ENCODE measurements at places on chromosomes 12 and 14. TPM values are rescaled to one million over a fixed set of nuclear protein-coding genes. Genes with fewer than 3 reads are reported as not detected.
A peak's percentile ranks its signal among the peaks of the same experiment; 100 is the strongest.

PPP1R36 gene
- 6.2 TPM for total RNA-seq

IL22 gene
- not detected for total RNA-seq

KCNC2 gene
- total RNA-seq: not detected

PIWIL1 gene
- total RNA-seq: not detected

DDX47 gene
- total RNA-seq: 108 TPM

SLC6A15 gene
- total RNA-seq: not detected

DIO2 gene
- total RNA-seq: 1.2 TPM

HOXC12 gene
- not detected for total RNA-seq

- H3K27ac ChIP-seq: no peak overlapping the region
- no peak overlapping the region for H3K4me3 ChIP-seq
- DNase-seq: no peak
Measured at GRCh38 chr14:65206448-65207096, 104.3 kb upstream of the MAX start.

DNA sequence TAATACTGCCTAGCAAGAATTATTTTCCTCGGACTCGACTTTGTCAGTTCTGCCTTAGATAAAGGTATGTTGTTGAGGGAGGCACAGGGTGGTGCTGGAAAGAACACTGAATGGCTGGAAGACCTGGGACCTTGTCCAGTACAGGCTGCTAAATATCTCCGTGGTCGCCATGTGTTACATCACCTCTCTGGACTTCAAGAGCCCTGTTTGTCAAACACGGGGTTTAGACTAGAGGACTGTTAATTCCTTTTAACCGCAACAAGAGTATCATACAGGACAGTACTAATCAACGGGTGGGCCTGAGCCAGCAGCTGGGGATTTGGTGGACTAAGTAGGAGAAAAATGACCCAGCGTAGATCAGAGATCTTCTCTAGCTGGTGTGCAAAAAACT, 476.3 kb downstream of the LRIG3 start:
- peak; percentile 30 for DNase-seq
- H3K27me3 ChIP-seq: no peaks in the 10 kb centered on the region
- H3K4me1 ChIP-seq: no peaks in the 10 kb centered on the region
- no peak overlapping the region for H3K4me3 ChIP-seq
- no peaks in the 10 kb centered on the region for H3K36me3 ChIP-seq

DNA sequence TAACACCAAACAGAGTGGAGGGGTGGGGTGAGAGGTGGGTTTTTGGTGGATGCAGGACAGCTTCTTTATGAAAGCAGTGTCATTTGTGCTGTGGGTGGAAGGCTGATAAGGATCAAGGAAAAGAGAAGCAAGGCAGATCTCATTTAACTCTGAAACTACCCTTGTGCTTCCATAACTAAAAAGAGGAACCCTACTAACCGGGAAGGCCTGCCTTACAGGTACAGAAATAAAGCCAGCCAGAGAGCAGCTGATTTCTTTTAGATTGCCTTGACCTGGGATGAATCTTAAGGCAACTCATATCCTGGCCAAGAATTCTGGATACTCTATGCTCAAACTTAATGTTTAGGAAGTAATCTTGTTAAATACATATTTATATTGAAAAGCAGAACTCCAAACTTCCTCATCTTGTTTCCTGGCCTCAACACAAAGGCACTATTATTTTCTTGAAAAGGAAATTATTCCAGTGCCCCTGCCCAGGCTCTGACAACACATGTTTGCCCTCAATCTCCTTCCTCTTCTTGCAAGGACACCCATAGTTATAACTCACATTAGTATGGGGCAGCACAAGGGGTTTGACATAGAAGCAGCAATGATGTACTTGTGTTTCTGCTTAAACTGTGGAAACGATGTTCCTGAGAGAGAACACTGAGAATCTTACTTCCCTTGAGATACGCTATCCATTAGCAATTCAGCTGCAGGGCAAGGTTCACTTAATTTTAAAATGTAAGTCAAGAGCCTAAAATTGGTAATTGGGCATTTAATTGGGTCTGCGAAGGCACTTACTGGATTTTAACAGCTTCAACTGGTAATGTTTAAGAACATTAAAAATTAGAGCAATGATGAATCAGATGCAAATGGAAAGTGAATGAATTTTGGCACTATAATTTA, 173.7 kb downstream of the STXBP6 start:
- no peaks in the 10 kb centered on the region for H3K36me3 ChIP-seq
- peak overlapping the region; percentile 25 for H3K27ac ChIP-seq
- H3K4me1 ChIP-seq: peaks cover 6% of the 10 kb centered on the region
- no peaks in the 10 kb centered on the region for H3K27me3 ChIP-seq
- peak; percentile 32 for DNase-seq

- no peak overlapping the region for H3K4me3 ChIP-seq
- H3K27ac ChIP-seq: no peak overlapping the region
- H3K4me1 ChIP-seq: no peaks in the 10 kb centered on the region
- H3K27me3 ChIP-seq: no peaks in the 10 kb centered on the region
Measured at GRCh38 chr12:22042976-22043669, 2.9 kb upstream of the CMAS start.

GRCh38 chr12:79658221-79658620, 32.5 kb downstream of the PAWR start:
- peak; percentile 17 for DNase-seq
- H3K4me3 ChIP-seq: no peak overlapping the region

GRCh38 chr14:75456069-75456996, 28.5 kb downstream of the JDP2 start:
- H3K4me3 ChIP-seq: no peak overlapping the region
- H3K4me1 ChIP-seq: peaks cover 91% of the 10 kb centered on the region
- H3K27me3 ChIP-seq: no peaks in the 10 kb centered on the region
- peak overlapping the region; percentile 41 for H3K27ac ChIP-seq
- DNase-seq: no peak
- no peaks in the 10 kb centered on the region for H3K36me3 ChIP-seq

- H3K36me3 ChIP-seq: no peaks in the 10 kb centered on the region
- no peak overlapping the region for H3K27ac ChIP-seq
- H3K4me3 ChIP-seq: no peak overlapping the region
- DNase-seq: no peak
Measured at GRCh38 chr12:123546281-123546680, 12.8 kb upstream of the RILPL1 start.

DNA sequence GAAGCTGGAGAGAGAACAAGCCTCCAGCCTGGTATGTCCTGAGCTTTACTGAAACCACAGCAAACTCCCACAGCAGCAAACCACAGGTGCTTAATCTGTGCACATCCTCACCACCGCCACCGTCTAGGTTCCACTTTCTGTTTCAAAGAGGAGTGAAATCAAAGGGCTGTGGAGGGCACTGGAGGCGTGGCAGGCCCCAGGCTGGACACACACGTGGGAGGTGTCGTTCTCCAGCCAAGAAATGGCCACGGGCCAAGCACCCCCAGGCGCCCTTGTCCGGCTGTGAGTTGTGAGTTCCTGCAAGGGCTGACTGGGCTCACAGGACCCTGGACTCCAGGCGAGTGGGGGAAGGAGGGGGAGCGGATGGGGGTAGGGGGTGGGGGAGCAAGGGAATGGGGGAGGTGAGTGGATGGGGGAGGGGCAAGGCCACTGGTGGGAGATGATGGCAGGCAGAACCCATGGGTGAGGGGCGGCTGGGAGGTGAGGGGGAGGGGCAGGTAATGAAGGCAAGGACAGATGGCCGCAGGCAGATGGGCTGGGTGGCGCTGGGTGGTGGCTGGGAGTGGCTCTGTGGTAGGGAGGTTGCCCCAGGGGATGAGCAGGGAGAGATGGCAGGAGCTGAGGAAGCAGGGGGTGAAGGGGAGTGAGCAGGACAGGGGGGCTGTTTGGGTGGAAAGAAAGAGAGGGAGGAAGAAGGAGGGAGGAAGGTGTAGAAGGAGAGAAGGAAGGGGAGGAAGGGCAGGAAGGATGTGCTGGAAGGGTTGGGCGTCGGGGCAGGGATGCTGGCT, 86.7 kb downstream of the NCOR2 start:
- H3K36me3 ChIP-seq: peaks cover 81% of the 10 kb centered on the region
- H3K27me3 ChIP-seq: no peaks in the 10 kb centered on the region
- peak overlapping the region; percentile 60 for H3K27ac ChIP-seq
- H3K4me1 ChIP-seq: peaks cover 18% of the 10 kb centered on the region
- no peak overlapping the region for H3K4me3 ChIP-seq

DNA sequence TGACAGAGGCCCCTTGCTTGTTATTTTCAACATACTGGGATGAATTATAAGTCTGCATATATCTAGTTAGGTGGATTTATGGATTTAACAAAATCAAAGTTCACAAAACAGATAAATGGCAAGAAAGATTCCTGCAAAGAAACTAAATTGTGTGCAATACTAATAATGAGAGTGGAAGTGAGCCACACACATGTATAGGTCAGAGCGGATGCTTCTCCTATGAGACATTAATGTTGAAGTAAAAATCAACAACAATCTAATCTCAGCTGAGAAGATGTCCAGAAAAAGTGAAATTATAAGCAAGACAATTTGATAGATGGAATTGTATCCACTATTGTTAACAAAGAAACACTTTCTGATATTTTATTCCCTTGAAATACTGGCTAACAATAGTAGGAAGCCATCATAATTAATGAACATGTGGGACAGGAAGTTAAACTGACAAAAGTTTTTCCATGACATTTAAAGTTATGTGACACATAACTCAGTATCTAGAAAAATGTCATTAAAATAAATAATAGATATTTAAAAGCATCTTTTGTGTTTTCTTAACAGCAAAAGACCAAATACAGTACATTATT, 39.7 kb downstream of the RAD51B start:
- H3K27me3 ChIP-seq: no peaks in the 10 kb centered on the region
- no peak for DNase-seq

DNA sequence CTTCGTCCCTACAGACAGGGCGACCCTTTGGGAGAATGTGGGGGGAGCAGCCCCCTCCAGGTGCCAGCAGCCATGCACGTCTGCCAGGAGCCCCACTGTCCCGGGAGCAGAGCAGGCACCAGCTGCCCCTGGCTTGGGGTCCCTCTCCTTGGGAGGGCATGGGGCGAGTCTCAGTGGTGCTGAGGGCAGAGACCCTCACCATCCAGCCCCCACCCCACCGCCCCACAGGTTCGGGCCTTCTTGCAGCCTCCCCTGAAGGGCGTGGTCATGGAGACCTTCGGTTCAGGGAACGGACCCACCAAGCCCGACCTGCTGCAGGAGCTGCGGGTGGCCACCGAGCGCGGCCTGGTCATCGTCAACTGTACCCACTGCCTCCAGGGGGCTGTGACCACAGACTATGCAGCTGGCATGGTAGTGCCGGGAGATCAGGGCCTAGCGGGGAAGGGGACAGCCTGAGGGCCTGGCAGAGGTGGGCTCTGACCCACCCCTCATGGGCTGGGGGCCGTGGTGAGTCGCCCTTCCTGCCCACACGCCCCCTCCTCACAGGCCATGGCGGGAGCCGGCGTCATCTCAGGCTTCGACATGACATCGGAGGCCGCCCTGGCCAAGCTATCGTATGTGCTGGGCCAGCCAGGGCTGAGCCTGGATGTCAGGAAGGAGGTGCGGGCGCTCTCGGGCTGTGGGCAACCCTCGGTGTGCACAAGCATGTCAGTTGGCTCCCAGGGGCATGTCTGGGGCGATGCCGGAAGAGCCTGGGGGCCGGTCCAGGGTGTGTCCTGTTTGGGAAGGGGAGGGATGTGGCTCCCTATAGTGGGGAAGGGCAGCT, 18.8 kb downstream of the ASPG start:
- DNase-seq: no peak
- peaks cover 21% of the 10 kb centered on the region for H3K27me3 ChIP-seq
- no peaks in the 10 kb centered on the region for H3K4me1 ChIP-seq
- no peaks in the 10 kb centered on the region for H3K36me3 ChIP-seq

DNA sequence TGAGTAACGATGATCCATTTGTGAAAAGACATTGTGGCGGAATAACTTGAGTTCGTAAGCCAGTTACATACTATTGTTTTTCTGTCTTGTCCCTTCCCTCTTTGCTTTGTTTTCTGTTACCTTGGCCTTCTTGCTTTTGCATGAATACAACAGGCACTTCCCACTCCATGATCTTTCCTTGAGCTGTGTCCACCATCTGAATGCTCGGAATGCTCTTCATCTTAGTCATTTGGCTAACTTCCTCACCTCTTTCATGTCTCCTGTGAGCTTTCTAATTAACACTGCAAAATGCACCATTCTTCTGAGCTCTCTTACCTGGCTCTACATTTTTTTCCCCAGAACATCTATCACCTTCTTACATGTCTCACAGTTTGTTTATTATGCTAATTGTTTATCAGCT, 10.0 kb downstream of the KNTC1 start:
- no peak overlapping the region for H3K4me3 ChIP-seq
- no peak for DNase-seq
- H3K27ac ChIP-seq: no peak overlapping the region
- H3K27me3 ChIP-seq: no peaks in the 10 kb centered on the region
- no peaks in the 10 kb centered on the region for H3K4me1 ChIP-seq

DNA sequence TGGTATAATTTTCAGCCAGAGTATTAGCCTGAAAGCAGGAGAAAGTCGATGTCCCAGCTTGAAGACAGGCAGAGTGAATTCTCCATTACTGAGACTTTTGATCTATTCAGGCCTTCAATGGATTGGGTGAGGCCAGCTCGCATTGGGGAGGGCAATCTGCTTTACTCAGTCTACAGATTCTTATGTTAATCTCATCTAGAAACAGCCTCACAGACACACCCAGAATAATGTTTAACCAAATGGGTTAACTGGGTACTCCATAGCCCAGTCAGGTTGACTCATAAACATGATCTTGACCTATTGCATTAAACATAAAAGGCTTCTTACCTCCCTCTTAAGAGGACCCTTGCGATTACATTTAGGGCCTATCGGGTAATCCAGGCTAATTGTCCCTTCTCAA, 118.0 kb downstream of the KTN1 start:
- H3K4me1 ChIP-seq: no peaks in the 10 kb centered on the region
- DNase-seq: no peak
- no peak overlapping the region for H3K27ac ChIP-seq
- no peaks in the 10 kb centered on the region for H3K36me3 ChIP-seq
- H3K27me3 ChIP-seq: no peaks in the 10 kb centered on the region

- no peak for DNase-seq
- H3K4me3 ChIP-seq: no peak overlapping the region
- no peaks in the 10 kb centered on the region for H3K36me3 ChIP-seq
- H3K4me1 ChIP-seq: peaks cover 95% of the 10 kb centered on the region
Measured at GRCh38 chr14:56129092-56129491, 10.9 kb downstream of the PELI2 start.

DNA sequence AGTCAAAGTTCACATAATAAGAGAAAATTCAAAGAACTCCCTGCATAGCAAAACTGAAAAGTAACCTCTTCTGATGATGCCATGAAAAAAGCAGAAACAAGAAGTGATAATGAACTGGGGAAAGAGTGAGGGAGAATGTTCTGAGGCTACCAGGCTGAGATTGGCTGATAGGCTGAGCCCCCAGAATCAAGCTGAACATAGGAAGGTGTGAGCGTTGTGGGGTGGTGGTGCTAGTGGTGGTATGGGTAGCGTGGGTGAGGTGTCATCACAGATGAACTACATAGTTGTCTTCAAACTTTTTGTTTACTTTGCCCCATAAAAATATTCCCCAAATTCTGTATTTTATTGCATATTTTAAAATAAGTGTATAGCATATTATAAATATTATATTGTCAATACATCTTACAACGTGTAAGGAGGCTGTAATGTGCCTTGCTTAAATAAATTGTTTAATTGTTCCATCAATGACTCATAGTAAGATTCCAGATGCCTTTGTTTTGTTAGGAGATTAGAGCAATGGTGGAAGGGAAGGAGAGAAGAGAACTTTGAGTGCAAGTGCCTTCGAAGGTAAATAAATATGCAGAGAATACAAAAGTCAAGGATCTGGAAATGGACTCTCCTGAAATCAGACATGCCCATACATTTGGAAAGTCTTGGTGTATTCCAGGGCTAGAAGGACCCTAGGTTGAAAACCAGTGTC, 15.8 kb upstream of the CFAP54 start:
- H3K4me3 ChIP-seq: no peak overlapping the region
- peak; percentile 6 for DNase-seq
- H3K27me3 ChIP-seq: no peaks in the 10 kb centered on the region
- no peak overlapping the region for H3K27ac ChIP-seq
